ENCODE measurements at places on chromosomes 2 and 18. TPM values are rescaled to one million over a fixed set of nuclear protein-coding genes. Genes with fewer than 3 reads are reported as not detected.
A peak's percentile ranks its signal among the peaks of the same experiment; 100 is the strongest.

The PKDCC gene
- 7.1 TPM for total RNA-seq

The HOXD11 gene
- total RNA-seq = not detected

The NUP35 gene
- 26.7 TPM for total RNA-seq

The ELOA2 gene
- total RNA-seq = not detected

The STON1 gene
- 5.0 TPM for total RNA-seq

The KCNG3 gene
- not detected for total RNA-seq

The VSNL1 gene
- total RNA-seq = 2.4 TPM

The CXXC1 gene
- 72.9 TPM for total RNA-seq

- no peak for DNase-seq
These were observed 585.0 kb upstream of the CHAC2 start for GRCh38 chr2:53182601-53183000.

DNA sequence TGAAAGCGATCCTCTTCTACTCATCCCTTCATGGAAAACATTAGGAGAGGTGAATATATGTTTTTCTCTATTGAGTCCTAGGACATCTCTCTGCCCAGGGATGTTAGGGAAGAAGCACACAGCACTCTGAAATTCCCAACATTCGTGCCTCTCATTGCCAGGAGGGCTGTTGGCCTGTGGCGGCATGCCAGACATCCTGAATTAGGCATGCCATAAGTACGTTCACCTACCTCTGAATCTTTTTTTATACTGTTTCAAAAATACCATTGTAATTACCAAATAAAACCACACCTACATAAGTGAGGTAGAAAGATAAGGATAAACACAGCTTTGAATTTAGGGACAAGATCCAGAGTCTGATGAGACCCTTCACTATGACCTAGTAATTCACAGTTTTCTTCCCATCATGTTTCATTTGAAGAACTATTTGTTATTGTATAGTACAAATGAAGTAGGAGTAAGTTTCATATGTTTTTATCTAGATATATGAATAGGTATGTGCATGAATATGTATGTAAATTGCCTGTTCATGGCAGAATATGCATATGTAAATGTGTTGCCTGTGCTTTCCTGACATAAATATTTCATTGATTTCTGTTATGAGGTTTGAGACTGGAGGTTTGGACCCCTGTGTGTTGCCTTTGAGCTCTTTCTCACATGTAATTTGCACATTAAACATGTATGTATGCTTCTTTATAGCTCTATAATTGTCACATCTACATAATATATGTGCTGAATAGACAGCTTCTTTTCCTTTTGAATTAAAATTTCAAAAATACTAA lies 66.6 kb upstream of the STAM2 start:
- DNase-seq = no peak

GRCh38 chr2:197145471-197146056 lies 165.0 kb downstream of the ANKRD44 start:
- DNase-seq = no peak

GRCh38 chr2:191862156-191862775 lies 15.4 kb upstream of the CAVIN2 start:
- peak; percentile 72 for DNase-seq

DNA sequence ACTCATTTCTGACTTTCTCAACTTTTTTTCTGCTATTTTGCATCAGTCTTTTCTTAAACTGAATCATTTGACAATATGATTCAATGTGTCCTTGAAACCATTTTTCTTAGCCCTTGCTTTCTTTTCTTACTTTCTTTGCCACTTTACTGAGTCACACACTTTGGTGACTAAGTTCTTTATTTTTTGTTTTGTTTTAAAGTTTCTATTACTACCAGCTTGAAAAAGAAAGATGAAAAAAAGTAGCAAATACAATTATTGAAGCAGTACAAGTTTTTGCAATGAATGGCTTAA lies 116.5 kb downstream of the DOCK10 start:
- DNase-seq = peak; percentile 63

DNA sequence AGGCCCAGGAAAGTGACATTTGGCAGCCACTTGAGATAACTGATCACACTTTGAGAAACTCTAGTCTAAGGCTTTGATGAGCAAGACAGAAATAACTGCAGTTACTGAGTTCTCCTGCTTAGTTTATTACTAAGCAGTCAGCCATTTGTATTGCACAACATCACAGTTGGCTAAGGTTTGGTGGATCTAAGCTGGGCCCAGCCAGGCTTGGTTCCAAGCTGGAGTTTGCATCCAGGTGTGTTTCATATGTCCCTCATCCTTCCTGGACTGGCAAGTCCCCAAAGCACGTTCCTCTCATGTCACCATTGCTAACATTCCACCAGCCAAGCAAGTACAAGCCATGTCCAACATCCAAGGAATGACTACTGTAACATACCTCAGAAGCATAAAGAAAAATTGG lies 71.3 kb upstream of the ZNF532 start:
- DNase-seq = peak; percentile 44

DNA sequence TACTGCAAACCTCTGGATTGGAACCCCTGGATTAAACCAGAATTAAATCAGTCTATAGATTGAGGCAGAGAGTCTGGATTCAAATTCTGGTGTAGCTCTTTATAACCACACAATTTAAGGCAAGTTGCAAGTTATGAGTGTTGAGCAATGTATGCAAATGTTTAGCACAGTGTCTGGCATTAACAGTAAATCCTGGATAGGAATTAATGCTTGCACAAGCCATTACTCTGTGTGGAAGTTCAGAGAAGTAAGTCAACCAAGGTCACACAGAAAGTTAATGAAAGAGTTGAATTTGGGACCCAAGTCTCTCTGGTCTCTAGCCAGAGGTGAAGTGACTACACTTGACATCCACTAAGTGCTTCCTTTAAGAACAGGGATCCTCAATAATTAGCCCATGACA lies 2.0 kb upstream of the MARCO start:
- no peak for DNase-seq

Measured in LHCN-M2 (cell line).